ENCODE measurements at places on chromosomes 1 and 21.

DNA sequence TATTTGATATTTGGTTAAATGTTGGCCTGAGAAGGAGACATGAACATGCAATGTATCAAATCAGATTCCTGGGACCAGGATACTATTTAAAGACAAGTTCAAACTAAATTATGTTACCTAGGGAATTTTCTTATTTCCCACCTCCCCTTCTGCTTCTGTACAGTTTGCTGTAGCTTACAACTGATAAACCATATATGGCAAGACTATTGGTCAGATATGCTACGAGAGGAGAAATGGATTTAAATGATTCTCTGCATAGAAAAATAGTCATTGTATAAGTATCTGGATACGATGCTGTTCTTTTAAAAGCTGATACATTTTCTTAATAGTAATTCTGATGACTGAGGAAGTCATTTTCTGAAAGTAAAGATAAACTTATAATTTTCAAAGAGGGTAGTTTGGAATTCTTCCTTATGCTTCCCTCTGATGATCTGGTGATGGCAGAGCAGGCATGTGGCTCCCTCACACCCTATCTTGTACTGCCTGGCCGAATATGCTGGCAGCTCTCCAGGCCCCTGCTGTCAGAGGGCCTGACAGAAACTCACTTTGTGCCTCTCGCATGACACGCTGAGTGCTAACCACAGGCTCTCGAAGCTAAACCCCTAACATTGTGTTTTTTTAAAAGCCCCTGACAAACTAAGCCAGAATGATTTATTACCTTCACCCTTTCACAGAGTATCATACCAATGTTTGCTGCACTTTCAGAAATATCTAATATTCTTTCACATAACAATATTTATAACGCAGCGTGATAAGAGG lies 19.4 kb downstream of the RRP15 start:
- no peak for DNase-seq

GRCh38 chr21:18620436-18620835 lies 216.9 kb upstream of the TMPRSS15 start:
- no peak for DNase-seq

- DNase-seq: no peak
Measured at GRCh38 chr1:216216305-216216704, 206.9 kb downstream of the USH2A start.

GRCh38 chr21:36065497-36066036 lies 4.3 kb upstream of the CBR1 start:
- peak; percentile 41 for DNase-seq

- DNase-seq: no peak
Measured at GRCh38 chr1:22210176-22210575, 67.3 kb upstream of the WNT4 start.

GRCh38 chr21:14548779-14549178 lies 2.7 kb upstream of the SAMSN1 start:
- DNase-seq: no peak

- peak; percentile 78 for DNase-seq
Measured at GRCh38 chr1:24384251-24385090, 29.1 kb downstream of the STPG1 start.

- no peak for DNase-seq
Measured at GRCh38 chr21:22444990-22445389, 1446.8 kb downstream of the NCAM2 start.

- DNase-seq: no peak
Measured at GRCh38 chr1:61135291-61135690, 52.9 kb downstream of the NFIA start.

DNA sequence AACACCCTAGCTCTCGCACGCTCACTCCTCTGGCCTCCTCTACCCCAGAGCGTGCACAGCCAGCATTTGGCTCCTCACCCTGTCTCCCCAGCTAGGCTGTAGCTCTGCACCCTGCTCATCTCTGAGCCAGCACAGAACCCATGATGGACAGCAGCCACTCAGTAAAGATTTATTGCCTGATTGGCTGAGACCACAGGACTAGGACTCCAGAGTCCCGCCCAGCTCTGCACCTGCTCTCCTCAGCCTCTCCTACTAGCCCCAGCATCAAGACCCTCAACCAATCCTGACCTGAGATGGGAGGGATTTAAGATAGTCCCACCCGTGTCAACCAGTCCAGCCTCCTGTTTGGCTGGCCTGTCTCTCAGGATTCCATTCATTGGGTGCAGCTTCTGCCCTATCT lies 9.3 kb downstream of the C1QB start:
- no peak for DNase-seq

GRCh38 chr1:22267413-22268175 lies 124.7 kb upstream of the WNT4 start:
- DNase-seq: no peak

DNA sequence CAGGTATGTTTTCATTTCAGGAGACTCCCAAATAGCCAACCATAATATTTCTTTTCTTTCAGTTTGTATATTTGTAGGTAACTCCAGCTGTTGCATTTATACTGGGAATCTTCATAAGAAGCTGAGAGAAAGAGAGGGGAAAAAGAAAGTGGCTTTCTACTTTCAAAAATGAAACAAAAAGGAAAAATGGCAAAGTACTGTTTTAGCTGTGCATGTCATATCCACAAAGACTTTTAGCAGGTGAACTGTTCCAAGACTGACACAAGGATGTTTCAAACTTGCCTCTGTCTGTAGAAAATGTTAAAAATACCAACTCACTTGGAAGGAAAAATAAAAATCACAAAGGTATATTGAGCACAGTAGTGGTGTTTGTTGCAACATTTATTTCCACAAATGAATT lies 41.9 kb upstream of the CACYBP start:
- DNase-seq: no peak

DNA sequence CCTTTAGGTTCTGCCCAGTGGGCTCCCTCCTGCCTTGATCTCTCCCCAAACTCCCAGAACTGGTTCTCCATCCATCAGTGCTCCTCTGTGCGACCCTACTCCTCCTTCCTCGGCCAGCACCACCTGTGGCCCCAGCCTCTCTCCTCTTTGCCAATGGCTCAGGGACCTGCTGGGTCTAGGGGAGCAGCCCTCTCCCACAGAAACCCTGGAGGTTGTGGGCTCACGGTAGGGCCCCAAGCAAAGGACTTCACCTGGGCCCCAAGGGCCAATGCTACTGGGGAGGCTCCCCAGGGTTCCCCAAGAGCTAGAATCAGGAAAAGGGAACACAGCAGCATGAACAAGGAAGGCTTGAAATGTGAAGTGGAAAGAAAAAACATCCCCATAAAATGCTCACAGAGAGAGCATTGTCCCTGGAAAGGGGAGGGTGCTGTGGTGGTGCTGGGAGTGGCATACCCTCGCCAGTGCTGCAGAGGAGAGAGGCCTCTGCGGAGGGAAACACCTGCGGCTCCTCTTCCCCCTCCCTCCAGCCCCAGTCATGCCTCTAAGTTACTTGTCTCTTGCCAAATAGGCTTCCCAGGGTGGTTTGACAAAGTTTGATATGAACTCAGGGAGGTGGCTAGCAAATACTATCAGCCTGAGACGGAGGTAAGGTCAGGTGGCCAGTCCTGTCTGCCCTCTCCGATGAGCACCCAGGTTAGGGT lies 2.5 kb downstream of the TMEM63A start:
- peak; percentile 39 for DNase-seq

DNA sequence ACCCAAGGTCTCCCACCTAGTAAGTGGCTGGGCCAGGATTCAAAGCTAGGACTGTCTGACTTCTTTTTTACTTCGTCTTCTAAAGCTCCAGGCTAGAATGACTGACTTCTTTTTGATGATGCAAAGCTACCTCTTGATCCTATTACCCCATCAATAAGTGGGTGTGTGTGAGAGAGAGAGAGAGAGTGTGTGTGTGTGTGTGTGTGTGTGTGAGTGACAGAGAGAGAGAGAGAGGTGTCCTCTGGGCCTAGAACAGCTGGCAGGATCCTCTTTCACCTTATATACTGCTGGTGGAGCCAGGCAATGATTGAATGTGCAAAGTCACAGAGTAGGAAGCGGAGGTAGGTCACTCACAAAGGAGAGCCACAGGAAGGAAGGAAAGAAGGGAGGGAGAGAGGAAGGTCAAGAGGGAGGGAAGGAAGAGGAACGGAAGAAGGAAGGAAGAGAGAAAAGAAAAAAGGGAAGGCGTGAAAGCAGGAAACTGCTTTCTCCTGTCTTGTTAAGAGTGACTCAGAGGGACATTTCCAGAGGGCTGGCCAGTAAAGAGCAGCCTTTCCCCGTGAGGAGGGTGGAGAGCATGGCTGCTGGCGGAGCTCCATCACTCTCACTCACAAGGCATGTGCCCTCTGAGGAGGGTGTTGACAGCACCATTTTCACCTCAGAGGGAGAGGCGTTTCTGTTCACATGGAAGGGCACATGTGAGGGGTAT lies 68.9 kb downstream of the CDC7 start:
- no peak for DNase-seq

GRCh38 chr1:18414872-18415447 lies 65.8 kb upstream of the KLHDC7A start:
- DNase-seq: no peak

- no peak for DNase-seq
Measured at GRCh38 chr1:111837393-111837792, 81.7 kb downstream of the DDX20 start.

DNA sequence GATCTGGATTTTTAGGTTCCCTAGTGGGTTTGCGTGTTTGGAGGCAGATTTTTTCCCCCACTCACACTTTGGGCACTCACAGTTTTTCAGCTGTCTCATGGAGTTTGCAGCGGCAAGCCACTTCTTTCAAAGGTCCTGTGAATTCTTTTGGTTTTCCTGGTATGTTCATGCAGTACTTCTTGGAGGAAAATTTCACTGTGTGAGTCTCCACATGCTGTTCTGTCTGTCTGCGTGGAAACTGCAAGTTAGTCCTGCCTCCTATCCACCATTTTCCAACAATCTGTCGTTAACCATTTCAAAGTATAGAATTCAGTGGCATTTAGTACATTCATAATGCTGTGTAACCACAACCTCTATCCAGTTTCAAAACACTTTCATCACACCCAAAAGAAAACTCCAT lies 793 bp upstream of the FMO1 start:
- DNase-seq: no peak

GRCh38 chr1:160853754-160854153 lies 8.9 kb downstream of the CD244 start:
- DNase-seq: no peak

DNA sequence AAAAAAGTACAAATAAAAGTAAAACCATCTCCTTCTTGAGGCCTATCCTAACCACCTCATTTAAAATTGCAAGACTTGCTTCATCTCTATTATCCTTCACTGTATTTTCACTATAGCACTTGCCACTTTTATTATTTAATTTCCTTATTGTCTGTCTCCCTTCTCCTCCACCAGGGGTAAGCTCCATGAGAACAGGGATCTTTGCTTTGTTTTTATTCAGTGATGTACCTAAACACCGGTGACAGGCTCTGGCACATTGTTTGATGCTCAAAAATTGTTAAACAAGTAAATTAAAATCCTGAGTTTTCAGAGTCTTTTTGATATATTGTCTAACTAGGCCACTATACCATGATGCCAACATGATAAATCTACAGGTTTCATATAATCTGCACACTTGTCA lies 17.2 kb upstream of the SPEN start:
- no peak for DNase-seq

GRCh38 chr1:59201341-59201740 lies 95.6 kb upstream of the FGGY start:
- no peak for DNase-seq

GRCh38 chr1:227753999-227754711 lies 18.9 kb downstream of the SNAP47 start:
- DNase-seq: no peak

GRCh38 chr1:63537940-63538339 lies 14.6 kb downstream of the EFCAB7 start:
- no peak for DNase-seq

GRCh38 chr1:241990040-241990439 lies 8.9 kb downstream of the MAP1LC3C start:
- no peak for DNase-seq

GRCh38 chr1:14090062-14090461 lies 390.1 kb downstream of the PRDM2 start:
- DNase-seq: no peak

- no peak for DNase-seq
Measured at GRCh38 chr1:53799141-53799540, 39.0 kb downstream of the NDC1 start.

DNA sequence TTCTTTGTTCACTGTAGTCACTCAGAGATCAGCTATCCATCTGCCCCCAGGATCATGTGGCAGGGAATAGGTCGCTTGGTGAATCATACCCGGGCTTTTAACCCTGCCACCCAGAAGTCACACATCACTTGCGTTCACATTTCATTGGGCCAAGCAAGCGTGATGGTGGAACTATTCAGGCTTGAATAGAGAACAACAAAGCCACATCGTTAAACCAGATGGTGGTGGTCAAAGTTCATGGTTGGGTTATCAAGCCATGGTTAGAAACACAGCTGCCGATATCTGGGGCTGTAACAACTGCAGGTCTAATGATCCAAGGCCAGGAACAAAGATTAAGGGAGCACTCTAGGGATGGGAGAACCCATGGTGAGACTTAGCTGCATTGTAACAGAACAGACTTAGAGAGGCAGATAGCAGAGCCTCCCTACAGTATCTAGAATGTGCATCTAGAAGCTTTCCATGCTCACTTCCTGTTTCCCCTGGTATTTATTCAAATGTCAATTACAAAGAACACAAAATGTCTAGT lies 40.0 kb upstream of the PTPRC start:
- DNase-seq: peak; percentile 60

DNA sequence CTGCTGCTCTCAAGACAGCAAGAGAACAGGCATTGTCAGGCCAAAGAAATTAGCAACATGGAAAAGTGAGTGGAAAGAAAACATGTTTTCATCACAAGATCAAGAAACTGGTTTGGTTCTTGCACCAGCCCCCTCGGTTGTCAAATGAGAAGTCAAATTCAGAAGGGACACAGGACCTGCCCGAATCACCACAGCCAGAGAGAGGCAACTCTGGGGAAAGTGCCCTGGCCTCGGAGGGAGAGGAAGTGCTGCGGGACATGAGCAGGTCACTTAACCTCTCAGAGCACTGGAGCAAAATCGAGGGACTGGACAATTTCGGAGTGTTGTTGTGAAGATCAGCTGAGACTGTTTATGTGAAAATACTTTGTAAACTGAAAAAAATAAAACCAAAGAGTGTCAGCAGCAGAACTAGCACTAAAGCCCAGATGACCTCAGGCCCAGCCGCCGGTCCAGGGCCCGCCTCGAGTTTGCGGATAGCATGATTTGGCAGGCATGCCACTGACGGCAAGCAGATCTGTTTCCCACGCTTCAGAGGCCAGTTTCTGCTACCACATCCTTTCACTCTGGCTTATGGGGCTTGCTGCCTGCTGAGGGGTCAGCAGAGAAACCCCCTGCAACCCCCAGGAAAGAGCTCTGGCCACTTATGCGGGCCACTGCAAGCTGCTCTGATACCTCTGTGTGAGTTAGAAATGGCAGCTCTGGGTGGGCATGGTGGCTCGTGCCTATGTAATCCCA lies 32.1 kb downstream of the CD247 start:
- DNase-seq: peak; percentile 46

Measured in activated CD4-positive, alpha-beta memory T cell treated with anti-CD3 and anti-CD28 coated beads for 36 hours (primary cell).